ENCODE measurements at places on chromosomes 16 and 17.

DNA sequence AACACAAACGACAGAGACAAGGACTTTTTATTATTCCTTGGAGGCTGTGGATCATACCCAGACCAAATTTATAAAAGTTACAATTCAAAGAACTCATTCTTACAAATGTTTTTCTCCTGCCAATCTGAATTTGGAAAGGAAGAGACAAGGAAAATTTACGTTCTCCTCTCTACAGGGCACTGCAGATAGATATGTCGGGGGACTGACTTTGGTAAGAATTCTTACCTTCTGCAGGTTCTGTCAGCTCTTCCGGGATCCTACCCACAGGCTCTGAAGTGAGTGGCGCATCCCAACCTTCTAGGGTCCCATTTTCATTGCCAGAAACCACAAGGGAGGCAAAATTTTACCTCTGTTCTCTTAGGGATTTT, 2.2 kb upstream of the SLFN12L start:
- no peak for DNase-seq

DNA sequence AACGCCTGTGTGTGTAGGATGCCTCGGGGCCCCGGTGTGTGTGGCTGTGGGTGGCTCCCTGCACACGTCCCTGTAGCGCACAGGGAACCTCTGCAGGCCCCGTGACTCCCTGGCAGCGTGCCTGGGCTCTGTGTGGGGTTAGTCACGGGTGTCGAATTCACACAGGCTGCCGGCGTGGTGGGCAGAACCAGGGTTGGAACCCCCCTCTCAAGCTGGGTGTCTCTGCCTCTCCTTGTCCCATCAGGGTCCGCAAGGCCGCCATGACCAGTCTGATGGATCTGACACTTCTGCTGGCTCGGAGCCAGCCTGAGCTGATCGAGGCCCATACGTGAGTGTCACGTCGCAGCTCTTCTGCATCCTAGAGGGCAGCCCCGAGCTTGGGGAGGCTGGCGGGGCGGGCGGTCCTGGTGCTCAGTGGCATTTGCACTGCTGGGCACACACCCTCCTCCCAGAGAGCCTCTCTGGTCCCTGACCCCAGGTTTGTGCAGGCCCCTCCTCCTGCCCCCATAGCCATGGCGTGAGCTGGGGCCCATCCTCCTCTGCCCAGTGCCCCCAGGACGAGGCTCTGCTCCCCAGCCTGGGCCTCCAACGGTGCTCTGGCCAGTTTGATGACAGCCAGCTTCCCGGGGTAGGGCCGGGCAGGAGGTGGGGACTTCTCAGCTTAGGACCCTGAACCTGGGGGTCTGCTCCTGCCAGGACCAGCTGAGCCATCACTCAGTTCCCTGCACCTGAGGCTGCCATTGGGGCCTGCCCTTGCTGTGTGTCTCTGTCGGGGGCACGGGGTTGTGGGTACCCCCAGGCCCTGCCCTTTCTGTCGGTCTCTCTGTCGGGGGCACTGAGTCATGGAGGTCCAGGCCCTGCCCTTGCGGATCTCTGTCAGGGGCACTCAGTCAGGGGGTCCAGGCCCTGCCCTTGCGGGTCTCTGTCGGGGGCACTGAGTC, 88.1 kb upstream of the ZNF750 start:
- DNase-seq, result no peak

DNA sequence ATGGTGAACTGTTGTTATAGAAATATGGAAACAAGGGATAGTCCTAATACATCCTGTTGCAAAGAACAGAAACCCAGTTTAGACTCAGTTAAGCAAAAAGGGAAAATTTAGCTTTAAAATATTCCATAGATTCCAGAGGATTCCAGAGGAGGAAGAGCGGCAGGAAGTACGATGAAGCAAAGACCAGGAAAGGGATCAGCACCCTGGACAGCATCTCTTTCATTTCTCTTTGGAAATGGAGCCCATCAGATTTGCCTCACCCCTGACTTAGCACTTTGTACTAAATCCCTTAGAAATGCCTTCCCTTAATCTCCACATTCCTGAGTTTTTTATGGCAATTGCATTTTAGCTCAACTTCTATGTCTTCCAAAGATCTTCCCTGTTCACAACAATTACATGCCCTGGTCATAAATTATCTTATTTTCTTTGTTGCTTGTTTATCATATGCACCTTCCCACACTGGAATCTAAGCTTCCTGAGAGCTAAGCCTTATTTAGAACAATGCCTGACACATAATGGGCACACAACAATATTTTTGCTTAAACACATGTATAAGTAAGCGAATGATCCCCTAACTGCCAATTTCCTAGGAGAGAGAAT, 150.0 kb upstream of the RBFOX1 start:
- no peak for DNase-seq

DNA sequence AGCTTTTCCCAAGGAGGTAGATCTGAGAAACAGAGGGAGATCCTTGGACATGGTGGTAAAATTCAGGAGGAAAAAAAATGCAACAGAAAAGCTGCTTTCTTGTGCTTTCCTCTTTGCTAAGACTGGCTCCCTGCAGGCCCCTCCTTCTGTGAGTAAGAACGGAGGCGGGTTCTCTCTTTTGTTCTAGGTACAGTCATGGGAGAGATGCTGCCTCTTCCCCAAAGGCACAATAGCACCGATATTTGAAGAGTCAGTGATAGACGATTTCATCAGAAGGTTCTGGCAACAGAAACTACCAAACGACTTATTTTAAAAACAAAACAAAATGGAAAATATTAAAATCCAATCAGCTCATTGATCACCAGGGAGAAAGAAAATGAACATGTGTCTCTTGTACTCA, 32.6 kb upstream of the KIFC3 start:
- no peak for DNase-seq

DNA sequence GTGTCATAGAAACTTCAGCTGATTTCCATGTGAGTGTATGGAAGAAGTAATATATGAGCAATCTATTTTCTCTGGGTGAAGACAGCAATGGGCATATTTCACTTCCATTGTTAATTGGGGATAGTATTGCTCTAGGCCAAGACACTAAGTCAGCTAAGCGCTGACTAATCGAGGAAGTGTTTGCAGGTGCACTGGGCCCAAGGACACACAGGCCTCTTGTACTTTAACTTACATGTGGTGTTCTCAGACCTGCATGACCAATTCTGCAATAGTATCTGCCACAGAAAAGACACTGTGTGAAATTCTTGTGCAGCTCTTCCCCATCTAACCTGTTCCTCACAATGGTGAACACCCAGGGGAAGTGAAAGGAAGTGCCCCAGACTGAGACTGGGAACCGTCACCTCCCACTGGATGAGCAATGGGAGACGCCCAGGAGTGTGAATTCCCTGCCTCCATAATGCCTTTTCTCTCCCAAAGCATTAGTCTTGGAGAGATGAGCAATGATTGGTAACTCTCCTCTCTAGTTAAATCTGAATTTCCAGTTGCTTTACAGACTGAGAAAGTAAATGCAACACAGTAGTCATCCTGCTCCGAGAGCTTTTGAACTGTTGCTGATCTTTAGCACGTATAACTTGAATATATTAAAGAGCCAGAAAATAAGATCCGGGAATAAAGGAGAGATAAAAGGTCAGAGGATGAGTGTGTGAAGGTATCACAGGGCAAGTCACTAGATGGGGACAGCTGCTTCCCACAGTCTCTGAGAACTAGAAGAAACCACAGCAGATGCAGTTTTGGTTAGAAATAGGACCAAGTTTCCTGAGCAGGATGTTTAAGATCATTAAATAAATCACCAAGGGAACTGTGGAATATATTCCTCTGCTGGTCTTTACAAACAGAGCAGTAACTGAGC, 82.6 kb downstream of the CDK5R1 start:
- no peak for DNase-seq

GRCh38 chr16:76816475-76816874, 374.5 kb upstream of the MON1B start:
- DNase-seq, result no peak

GRCh38 chr16:89094252-89094879, 714 bp downstream of the ACSF3 start:
- DNase-seq, result peak; percentile 19

DNA sequence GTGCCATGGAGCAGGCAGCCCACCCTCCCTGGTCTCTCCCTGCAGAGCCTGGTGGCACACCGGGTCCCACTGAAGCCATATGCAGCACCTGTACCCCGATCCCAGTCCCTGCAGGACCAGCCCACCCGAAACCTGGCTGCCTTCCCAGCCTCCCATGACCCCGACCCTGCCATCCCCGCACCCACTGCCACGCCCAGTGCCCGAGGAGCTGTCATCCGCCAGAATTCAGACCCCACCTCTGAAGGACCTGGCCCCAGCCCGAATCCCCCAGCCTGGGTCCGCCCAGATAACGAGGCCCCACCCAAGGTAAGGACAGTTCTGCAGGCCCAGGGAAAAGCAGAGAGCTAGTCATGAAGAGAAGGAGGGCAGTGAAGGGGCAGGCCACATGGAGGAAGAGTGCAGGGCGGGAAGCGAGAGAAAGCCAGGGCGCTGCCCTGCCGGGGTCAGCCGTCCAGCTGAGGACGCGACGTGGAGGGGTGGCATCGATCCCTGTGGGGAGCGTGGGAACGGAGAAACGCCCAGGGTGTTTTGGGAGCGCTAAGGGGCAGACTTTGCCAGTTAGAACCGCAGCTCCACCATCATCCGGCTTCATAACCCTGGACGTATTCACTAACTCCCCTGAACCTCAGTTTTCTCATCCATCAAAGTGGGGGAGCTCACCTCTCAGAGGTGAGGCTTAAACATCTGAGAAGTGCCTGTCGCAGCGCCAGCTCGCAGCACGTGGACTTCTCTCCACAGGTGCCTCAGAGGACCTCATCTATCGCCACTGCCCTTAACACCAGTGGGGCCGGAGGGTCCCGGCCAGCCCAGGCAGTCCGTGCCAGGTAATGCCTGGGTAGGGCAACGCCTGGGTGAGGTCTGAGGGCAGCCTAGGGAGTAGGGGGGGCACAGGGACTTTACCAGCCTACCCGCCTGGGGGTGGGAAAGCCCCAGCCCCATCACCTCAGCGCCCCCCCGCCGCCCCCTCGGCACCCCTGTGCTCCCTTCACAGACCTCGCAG, 7.6 kb upstream of the C17orf107 start:
- peak; percentile 72 for DNase-seq

GRCh38 chr17:29699283-29699682, 76.6 kb upstream of the CORO6 start:
- no peak for DNase-seq

DNA sequence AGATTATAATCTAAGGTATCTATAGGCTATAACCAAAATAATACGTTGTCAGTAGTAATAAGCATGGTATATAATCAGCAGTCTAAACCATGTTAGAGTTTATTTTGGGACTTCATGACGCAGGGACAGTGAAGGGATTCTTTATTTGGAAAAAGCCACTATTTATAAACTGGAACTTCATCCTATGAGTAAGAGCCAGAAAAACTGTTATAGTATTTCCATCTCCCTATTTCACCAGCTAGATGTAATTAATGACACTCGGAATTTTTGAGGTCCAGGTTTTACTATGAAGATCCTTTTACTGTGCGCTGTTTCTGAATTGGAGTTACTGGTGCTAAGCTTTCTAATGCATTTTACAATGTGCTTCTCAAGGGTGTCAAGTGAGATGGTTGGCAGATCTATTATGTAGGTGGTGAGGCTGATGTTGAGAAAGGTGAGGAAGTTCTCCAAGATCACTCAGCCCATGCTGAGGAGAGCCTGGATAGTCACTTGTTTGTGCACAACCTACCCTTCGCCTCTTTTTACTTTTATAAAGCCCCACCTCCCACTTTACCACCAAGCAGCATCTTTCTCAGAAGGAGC, 149.3 kb downstream of the MSI2 start:
- no peak for DNase-seq

- peak; percentile 28 for DNase-seq
Measured at GRCh38 chr17:58330538-58330996, 2.0 kb upstream of the TSPOAP1 start.

DNA sequence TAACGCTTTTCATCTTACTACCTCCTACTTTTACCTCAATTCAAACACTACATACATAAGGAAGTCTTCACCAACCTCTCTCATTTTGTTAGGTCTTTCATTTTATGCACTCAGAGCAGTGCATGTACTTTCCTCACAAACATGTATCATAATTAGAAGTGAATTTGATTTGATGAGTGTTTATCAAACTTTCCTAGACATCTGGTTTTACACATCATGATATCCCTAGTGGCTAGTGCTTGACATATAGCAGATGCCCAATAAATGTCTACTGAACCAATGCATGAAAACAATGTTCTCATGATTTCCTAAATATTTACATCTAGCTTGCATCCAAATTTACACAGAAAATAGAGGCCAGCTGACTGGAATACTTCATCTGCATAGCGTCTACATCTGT, 323.4 kb upstream of the KIF2B start:
- DNase-seq, result no peak

DNA sequence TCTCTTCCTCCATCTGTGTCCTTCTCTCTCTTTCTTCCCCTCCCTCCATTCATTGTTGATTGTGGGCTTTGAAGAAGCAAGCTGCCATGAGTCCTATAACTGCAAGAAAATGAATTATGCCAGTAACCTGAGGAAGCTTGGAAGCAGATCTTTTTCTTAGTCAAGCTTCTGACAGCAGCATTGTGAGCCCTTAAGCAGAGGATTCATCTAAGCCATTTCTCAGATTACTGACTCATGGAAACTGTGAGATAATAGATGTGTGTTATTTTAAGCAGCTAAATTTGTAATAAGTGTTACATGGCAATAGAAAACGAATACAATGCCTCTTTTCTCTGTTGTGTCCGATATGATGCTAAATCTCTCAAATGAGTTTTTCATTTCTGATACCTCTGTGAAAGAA, 1109.7 kb downstream of the CDH11 start:
- DNase-seq, result no peak

DNA sequence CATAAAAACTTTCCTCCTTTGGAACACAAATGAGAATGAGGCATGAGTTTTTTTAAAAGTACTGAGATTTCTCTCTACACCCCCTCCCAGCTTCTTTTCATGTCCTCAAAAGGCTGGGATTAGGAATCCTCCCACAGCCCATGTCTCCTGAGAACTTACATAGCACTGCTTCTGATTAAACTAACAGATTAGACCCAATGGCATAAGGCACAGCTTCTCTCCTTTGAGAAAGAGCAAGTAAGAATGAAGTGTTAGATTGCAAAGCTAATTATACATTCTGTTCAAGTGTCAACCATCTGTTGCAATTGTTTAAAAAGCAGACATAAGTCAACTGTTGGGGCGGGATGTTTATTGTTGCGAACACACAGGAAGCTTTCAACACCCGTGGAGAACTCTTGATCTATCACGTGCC, 715.1 kb downstream of the CDH11 start:
- DNase-seq, result no peak

DNA sequence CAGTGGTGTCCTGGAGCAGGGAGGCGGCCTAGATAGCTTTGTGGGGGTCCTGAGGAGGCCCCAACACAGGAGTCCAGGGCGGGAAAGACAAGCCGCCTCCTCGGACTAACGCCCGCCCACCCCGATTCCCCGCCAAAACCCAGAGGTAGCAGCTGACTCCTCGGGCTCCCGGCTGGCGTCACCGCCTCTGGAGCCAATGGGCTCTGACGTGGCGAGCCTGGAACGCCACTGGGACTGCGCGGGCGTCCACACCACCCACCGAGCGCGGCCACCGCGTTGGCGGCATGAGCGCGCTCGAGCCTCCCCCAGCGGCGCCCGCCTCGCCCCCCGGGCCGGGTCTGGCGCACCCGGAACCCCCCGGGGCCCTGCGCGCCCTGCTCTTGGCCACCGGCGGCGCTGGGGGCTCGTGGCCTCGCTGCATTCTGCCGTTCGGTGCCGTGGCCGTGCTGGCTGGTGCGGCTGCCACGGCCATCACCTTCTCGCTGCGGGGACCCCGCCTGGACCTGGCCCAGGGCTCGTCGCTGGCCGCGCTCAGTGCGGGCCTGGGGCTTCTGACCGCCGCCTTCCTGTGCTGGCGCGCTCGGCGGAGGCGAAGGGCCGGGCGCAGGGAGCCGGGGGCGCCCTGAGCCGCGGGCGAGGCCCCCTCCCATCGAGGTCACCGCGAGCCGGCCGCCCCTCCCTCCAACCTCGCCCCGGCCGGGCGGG, 3.4 kb upstream of the NTN3 start:
- DNase-seq, result peak; percentile 41
